Kidney (tissue), 22 donors: ENCODE measurements at places on chromosomes 6 and 20. TPM values are rescaled to one million over a fixed set of nuclear protein-coding genes. Genes with fewer than 3 reads are reported as not detected.

DNA sequence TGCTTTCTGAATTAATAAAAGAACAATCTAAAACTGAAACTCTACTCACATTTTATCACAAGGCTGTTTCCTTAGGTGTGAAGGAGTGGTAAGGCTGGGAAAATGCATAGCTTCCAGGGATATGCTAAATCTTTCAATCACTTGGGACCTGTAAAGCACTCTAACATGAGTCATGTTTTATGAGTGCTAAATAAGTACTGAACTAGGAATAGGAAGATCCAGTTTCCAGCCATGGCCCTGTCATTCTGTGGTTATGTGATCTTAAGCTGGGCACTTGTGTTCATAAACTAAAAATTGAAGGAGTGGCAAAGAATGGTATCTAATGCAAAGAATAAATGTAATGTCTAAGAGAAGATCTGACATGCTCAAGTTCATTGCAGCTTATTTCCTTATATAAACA, 6.1 kb upstream of the TMEM200A start:
- no peaks in the 10 kb centered on the region for H3K36me3 ChIP-seq
- DNase-seq, result no peak
- no peaks in the 10 kb centered on the region for H3K27me3 ChIP-seq
- no peaks in the 10 kb centered on the region for H3K4me1 ChIP-seq
- no peak overlapping the region for H3K4me3 ChIP-seq
- H3K27ac ChIP-seq, result no peak overlapping the region

- no peak for DNase-seq
- no peak overlapping the region for H3K4me3 ChIP-seq
- H3K4me1 ChIP-seq, result no peaks in the 10 kb centered on the region
- H3K27me3 ChIP-seq, result no peaks in the 10 kb centered on the region
- H3K27ac ChIP-seq, result no peak overlapping the region
- H3K36me3 ChIP-seq, result no peaks in the 10 kb centered on the region
Observed at GRCh38 chr6:117326396-117326795, 61.0 kb downstream of the VGLL2 start.

- no peak overlapping the region for H3K27ac ChIP-seq
- no peak overlapping the region for H3K4me3 ChIP-seq
- no peaks in the 10 kb centered on the region for H3K4me1 ChIP-seq
- DNase-seq, result no peak
- H3K27me3 ChIP-seq, result no peaks in the 10 kb centered on the region
Observed at GRCh38 chr6:107585815-107586435, 96.0 kb downstream of the SOBP start.

The DEF6 gene
- total RNA-seq, result 16.3 TPM

The CALHM4 gene
- not detected for total RNA-seq
